ENCODE measurements at places on chromosomes 2 and 18. TPM values are rescaled to one million over a fixed set of nuclear protein-coding genes. Genes with fewer than 3 reads are reported as not detected.

GRCh38 chr18:45998244-45998643, 31.1 kb upstream of the EPG5 start:
- DNase-seq = no peak

- peak; percentile 91 for DNase-seq
Observed at GRCh38 chr18:59779979-59780378, 82.8 kb upstream of the CCBE1 start.

GRCh38 chr18:74951165-74951760, 257.7 kb downstream of the PTGR3 start:
- DNase-seq = peak; percentile 99

DNA sequence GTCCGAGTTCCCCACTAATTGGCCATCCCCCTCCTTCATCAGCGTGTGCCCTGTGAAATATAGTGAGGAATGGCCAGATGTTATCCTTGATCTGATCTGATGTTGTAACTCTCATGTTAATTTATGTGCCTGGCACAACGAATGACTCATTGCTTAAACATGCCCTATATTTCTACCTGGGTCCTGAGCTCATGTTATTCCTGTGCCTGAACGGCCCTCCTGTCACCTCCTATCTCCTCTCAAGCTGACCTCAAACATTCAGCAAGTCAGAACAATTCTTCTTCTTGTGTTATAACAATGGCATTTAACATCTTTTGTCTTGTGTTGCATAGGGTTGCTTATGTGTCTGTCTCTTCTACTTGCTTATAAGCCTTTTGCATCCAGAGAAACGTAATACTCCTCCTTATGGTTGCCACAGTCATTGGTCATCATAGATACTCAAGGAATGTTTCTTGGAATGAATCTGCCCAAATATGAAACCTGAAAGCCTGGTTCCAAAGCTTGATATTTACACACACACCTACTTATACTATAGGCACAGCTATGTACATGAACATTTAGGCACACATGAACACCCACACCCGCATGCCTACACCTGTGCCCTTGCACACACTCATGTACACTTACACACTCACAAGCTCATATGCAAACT, 80.2 kb upstream of the PHLPP1 start:
- DNase-seq = no peak

- DNase-seq = peak; percentile 96
Observed at GRCh38 chr2:161990741-161991140, 83.3 kb downstream of the DPP4 start.

GRCh38 chr18:62523631-62524439, 1.0 kb downstream of the ZCCHC2 start:
- peak; percentile 52 for DNase-seq

DNA sequence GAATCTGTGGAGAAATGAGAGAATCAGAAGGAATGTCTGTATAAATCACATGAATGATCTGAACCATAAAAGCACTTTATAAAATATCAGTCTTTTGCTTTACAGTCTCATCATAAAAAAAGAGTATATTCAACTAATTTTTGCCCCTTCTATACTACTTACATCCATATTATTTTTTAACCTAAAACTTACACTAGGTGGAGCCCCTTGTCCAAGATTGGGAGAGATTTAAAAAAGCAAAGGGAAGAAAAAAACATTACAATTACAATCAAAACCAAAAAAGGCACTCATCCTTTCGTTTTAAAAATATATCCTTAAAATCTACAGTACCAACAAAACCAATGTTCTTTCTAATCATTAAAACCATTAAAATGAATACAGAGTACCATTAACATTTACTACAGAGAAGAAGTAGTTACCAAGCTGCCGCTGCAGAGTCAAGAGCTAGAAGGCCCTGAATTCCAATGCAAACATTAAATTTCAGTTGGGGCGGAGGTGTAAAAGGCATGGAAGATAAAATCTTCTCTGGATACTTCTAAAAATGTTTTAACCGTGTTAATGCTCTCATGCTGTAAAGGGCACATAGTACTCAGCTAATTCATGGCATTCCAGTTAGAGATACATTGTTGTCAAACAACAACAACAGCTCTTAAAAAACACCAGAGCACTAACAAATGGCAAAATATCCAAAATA, 56.7 kb upstream of the EPB41L3 start:
- peak; percentile 28 for DNase-seq

DNA sequence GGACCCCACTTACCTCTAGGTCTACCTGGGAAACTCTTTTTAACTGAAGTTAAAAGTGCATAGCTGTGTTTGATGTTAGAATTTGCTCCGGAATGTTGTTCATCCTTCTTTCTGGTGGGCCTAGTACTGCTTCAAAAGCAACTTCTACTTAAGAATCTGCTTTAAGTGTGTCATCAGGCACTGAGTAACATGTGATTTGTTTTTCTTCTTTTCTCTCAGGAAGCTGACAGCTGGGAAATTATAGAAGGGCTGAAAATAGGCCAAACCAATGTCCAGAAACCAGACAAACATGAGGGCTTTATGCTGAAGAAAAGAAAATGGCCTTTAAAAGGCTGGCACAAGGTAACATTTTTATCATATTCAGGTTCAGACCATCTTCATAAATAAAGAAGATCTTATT, 122.9 kb downstream of the PRKRA start:
- peak; percentile 77 for DNase-seq

DNA sequence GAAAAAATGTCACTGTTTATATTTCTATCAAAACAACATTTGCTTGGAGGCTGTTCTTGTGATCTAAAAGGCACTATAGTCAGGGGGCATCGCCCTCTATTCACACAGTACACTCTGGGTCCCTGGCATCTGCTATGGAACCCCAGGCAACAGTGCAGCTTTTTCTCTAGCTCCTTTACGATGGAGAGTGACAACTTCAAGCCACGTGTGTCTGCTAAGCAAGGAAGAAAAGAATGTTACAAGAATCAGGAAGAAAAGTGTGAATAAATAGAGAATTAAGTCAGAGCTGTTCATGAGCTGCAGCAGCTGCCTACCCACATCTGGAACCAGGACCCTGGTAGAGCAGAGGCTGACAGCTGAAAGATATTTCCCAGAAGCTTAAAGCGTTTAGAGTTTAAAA, 11.2 kb downstream of the RND3 start:
- DNase-seq = peak; percentile 36

- DNase-seq = no peak
Observed at GRCh38 chr18:67279988-67280387, 236.5 kb downstream of the DSEL start.

- no peak for DNase-seq
Observed at GRCh38 chr18:7684966-7685365, 117.8 kb downstream of the PTPRM start.

DNA sequence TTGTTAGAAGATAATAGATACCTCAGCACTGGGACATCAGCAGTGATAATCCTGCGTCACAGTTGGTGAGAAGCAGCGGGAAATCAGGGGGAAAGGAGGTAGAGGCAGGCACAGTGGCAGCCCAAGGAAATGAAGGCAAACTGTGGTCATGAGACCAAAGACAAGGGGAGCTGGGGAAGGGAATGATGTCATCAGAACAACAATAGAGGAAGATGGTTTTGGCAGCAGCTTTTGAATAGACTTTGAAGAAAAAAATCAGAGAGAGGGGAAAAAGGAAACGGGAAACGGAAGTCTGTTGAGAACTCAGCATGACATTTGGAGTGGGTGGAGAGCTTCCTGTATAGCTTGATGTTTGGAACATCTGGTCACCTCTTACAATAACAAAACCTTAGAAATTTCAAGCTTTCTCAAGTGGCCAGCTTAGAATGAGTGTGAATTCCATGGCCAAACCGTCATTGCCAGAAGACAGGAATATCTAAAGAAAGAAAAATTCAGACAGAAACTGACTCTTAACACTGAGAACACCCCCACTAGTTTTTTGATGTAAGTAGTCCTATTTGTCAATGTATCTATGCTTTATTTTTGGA, 18.4 kb upstream of the YES1 start:
- DNase-seq = peak; percentile 67

GRCh38 chr2:127942002-127942401, 56.2 kb upstream of the AMMECR1L start:
- no peak for DNase-seq

DNA sequence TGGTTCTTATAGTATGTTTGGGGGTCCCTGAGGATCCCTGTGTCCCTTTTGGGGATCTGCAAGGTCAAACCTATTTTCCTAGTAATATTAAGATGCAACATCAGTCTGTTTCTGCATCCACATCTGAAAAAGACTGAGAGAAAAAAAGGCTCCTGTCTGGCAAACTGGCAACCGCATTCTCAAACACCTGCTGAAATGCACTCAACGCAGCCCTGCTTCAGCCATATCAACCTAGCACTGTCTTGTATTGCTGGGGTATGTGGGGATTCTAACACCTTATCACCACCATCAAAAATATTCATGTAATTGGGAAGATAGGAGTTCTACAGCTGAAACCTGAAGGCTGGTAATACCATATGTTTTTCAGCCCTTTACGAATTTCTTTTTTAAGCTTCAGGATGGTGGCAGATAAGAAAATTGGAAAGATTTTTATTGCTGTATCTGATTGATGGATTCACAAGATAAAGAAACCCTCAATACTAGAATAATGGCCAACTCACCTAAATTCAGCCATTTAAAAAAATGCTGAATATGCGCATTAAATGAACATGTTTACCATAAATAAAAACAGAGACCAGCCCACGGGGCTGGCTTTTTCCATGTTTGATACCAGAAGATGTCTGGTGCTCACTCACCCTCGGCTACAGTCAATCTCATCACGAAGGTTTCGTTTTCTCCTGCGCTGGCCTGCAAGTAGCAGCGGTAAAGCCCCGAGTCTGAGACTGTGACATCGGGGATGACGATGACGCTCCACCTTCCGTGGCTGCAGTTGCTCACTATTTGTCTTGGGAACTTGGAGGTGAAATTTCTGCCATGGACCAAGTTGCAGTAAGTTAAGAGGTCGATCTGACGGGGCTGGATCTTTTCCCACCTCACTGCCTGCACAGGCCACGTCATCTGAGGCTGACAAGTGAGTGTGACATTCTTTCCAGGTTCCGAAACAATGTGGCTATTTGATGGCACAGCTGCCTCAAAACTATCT, 52.3 kb downstream of the CD226 start:
- DNase-seq = no peak

DNA sequence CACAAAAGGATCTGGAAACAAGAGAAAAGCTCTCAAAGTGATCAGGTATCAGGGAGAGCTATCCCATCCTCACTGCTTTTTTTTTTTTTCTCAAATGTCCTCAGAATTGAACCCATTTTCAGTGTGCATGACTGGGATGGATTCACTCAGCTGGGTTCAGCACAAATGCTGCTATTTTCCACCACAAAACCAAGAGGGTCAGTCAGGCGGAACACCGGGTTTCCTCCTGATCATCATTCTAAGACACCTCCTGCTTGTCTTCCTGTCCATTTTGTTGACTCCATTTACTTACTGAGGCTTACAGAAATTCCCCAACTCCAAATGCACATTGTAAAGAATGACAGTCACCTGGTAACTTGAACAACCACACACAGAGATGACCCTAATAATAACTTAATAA, 39.9 kb downstream of the CYRIA start:
- no peak for DNase-seq

GRCh38 chr2:101699755-101700461, 2.4 kb downstream of the MAP4K4 start:
- peak; percentile 27 for DNase-seq

Gene RTN4
- 466 TPM for polyA plus RNA-seq

Gene SLC9A4
- not detected for polyA plus RNA-seq

Gene EVA1A
- polyA plus RNA-seq = 54.5 TPM

Gene POTEF
- polyA plus RNA-seq = not detected

Gene TBR1
- 0.06 TPM for polyA plus RNA-seq

Gene ALLC
- not detected for polyA plus RNA-seq

Data from IMR-90 (cell line).